NCI-H2081 (cell line): ENCODE measurements at places on chromosomes 3 and 15.
A peak's percentile ranks its signal among the peaks of the same experiment; 100 is the strongest.

- DNase-seq = no peak
These were observed 28.8 kb downstream of the CGNL1 start for GRCh38 chr15:57405133-57405532.

GRCh38 chr3:18579661-18580060, 154.5 kb upstream of the SATB1 start:
- no peak for DNase-seq

DNA sequence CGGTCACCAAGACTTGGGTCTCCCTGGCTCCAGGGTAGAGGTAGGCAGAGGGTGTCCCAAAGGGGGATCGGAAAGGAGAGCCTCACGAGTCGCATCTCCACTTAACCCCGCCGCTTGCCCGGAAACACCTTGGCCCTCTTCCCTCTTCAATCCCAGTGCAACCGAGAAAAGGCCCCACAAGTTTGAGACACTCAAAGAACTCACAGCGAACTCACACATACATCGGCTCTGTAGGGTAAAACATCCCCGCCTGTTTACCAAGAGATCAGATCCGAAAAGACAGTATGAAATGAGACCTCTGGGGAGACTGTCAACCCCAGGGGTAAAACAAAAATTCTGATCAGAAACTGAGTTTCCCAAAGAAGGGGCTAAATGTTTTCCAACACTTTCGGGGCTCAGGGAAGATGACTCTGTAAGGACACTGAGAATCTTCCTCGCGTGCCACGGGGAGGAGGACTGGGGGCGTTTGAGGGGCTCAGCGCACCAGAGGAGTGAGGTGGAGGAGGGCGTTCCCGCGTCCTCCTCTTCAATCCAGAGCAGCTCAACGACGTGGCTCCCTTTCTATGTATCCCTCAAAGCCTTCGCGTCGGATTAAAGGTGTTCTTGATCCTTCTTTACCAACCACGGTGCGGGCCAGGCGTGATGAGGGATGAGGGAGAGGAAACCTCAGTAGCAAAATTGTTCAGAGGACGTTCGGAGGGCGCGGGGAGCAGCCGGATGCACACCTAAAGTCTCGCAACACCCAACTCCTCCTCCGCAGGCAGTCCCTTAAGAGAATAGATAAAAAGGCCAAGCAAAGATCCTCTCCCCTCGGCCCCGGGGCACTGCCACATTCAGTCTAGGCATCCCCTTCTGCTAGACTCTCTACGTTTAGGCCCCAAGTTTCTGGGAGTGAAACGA, 3.7 kb downstream of the WNT5A start:
- no peak for DNase-seq

DNA sequence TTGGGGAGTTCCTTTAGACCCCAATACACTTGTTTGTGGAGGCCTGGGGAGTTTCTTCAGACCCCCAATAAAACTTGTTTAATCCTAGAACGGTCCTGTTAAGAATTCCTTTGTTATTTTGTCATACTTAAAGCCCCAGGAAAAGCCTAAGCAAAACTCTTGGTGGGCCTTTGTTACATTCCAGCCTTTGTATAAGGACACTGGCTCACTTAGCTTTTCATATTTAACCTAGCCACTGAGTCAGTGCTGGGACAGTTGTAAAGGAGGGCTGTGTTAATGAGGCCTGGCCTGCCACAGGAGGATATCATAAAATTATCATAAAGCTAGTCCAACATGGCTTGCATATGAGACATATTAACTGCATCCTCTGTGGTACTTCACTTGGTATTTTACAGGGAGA, 760.1 kb downstream of the ZNF385D start:
- DNase-seq = no peak

GRCh38 chr3:95352471-95352870, 1289.6 kb downstream of the NSUN3 start:
- DNase-seq = no peak

DNA sequence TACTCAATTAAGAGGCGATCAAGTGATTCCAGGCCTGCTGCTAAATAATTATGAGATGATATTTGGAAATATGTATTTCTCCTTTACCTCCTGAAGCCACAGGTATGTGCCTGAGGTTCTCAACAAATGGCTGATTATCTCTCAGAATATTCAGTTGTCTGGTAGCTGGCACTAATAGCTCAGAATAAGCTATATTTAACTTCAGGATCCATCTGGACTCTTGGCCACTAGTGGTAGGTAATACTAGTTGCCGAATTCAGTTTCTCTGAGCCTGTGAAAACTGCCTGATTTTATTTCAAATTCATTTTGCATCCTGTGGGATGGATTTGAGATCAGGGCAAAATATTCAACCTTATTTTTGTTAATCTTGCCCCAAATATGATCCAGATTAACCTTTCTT, 499.0 kb downstream of the DIPK2A start:
- no peak for DNase-seq

- no peak for DNase-seq
These were observed 6.7 kb downstream of the P2RY12 start for GRCh38 chr3:151377768-151378385.

- no peak for DNase-seq
These were observed 795 bp upstream of the SCAANT1 start for GRCh38 chr3:63912768-63913588.

DNA sequence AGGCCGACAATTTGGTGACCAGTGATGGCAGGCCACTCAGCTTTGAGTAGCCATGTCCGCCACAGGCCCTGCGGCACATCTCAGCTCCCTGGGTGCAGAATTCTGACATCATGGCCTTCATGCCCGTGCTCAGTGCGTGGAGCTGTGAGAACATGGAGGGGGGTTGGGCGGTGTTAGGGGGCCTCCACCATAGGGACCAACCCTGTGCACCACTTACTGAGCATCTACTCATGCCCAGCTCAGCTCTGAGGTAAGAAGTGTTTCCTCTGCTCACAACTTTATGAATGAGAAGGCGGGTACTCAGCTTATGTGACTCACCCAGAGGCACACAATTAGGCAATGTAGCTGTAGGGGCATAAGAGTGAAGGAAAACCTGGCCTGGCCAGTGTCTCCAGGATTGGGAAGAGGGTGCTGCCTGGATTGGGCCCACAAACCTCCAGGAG, 10.5 kb downstream of the ACOX2 start:
- no peak for DNase-seq

DNA sequence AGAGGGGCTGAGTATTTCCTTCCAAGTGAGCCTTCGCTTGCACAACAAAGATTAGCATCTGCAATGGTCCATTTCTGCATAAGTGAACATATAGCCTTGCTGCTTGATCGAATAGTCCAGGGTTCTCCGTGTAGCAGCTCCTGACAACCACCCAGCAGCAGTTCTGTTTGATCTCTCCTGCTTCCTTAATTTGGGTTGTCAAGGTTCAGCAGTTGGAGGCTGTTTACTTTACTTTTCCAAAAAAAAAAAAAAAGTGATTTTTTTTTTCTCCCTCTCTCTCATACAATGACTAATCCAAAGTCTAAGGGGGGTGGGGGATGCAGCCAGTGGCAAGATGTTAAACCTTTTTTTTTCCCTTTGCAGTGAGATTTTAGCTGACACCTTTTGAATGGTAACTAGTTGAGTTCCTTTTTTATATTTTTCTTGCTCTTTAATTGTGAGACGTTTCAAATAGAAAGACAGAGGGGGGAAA, 3.6 kb downstream of the FOXP1 start:
- DNase-seq = peak; percentile 45

- DNase-seq = no peak
These were observed 314.0 kb upstream of the WNT5A start for GRCh38 chr3:55801068-55801467.

- no peak for DNase-seq
These were observed 227.9 kb upstream of the NR2F2 start for GRCh38 chr15:96102631-96103030.

DNA sequence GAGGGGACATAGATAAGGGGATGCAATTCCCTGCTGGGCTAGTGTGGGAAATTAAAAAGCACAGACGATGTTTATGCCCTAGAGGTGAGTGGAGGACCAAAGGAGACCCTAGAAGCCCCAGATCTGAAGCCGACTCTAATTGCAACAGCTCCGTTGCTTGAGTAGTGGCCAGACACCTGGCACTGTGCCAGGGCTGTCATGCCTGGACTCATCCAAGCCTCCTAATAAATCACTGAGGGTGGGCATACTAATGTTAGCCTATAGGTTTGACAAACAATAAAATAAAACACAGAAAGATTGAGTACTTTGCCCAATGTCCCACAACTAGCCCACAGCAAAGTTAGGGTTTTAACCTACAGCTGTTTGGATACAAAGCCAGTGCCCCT, 25.4 kb upstream of the MRPS22 start:
- peak; percentile 37 for DNase-seq

DNA sequence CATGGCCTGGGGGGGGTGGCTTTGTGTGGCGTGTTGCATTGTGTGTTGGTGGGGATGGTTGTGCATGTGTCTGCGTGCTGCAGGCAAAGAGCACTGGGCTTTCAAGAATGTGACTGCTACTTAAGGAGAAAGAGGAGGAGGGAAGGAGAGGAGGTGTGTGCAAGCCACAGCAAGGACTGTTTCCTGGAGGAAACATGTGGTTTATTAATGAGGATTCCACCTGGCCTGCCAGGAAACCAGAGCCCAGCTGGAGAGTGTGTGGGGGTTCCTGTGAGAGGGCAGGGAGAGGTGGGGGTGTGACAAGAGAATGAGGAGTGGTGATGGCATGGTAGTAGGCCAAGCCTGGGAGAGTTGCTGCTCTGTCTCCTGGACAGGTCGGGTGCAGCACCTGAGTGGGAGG, 258.1 kb upstream of the ROPN1 start:
- no peak for DNase-seq
